Hematopoietic multipotent progenitor cell treated with erythropoietin and hydrocortisone succinate and interleukin-3 and kit ligand, for 6 days (in vitro differentiated cells): ENCODE measurements at places on chromosomes 4 and X.
A peak's percentile ranks its signal among the peaks of the same experiment; 100 is the strongest.

GRCh38 chr4:133146574-133147241 is 2.4 kb upstream of the PCDH10 start:
- DNase-seq, result peak; percentile 58

GRCh38 chr4:68693325-68694075 is 23.0 kb upstream of the UGT2B15 start:
- DNase-seq, result no peak

DNA sequence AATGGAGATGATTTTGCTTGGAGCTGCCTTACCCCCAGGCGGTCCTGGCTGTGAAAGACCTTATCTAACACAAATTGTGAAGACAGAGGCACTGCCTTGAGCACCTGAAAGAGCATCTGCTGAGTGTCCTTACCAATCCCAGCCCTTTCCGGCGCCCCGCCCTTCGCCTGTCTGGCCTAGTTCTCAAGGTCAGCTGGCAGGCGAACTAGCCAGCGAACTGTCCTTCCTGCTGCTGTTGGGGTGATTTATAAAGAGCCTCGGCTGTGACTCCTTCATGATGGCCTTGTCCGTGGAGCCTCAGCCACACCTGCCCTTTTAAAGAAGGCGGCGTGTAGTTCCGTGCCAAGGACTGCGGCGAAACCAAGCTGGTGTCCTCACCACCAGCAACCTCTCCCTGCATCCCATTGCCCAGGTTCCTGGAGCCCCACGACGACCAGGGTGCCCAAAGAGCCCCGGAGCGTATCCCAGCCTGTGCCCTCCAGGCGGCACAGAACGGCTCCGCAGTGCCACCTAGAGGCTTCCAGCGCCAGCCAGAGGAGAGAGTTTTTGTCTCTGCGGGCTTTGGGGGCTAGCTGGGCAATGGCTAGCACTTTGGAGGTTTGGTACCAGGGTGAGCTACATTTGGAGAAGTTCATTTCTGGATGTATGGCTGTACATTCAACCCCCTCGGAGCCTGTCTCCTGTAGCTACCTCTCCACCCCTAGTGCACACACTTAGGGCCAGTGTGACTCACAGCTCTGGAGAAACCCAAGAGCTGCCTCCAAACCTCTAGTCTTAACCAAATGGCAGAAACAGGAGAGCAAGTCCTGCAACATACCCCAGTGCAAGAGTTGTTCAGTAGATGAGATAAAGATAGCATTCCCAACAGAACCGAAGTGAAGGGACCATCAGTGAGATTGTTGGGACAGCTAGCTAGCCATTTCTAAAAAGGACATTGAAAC is 36.8 kb upstream of the VMA21 start:
- DNase-seq, result peak; percentile 51

DNA sequence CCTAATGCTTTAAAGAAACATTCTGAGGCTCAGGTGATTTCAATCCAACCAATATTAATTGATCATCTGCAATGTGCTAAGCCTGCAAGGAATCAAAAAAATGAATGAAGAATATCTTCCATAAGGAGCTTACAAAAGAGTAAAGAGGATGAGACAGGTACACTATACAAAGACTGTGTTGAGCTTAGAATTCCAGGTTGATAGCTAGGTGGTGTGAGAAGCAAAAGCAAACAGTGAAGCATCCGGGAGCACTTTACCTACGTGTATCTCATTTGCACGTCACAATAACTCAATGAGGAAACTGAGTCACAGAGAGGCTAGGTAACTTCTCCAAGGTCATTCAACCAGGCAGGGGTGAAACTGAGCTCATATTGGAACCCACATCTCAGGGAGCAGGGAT is 37.1 kb downstream of the FAM114A1 start:
- no peak for DNase-seq

DNA sequence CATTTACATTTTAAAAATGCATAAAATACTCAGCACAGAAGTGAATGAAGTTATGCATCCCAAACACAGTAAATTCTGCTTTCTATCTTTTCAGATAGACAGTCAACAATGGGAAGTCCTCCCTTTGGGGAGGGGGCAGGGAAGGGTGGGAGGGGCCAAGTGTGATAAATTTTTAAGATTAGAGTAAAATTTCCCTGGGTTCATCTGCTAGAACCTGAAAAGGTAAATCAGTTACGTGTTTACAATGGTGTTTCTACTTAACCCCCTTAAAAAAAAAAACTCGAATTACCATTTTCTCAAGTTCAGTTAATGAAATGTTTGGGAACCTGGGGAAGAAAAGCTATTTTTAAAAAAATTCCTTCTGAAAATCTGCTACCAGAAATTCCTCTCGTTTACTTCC is 9.1 kb downstream of the PITX2 start:
- no peak for DNase-seq

GRCh38 chrX:29090811-29091210 is 503.6 kb downstream of the IL1RAPL1 start:
- DNase-seq, result no peak

DNA sequence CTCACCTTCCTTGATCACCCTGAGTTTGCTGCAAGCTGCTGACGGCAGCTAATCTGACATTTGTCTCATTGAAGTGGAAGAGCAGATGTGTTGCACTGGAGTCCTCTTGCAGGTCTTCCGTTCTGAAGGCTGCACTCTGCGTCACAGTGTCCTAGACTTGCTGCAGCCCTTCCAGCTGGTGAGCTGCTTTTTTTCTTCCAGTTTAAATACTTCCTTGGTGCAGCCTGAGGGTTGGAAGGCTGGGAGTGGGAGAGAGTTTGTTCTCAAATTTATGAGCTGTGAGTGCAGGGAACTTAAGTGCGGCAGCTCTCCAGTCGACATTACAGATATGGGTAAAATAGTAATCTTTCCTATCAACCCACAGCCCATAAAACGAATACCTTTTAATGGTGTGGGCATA is 303.6 kb upstream of the FAT1 start:
- no peak for DNase-seq

DNA sequence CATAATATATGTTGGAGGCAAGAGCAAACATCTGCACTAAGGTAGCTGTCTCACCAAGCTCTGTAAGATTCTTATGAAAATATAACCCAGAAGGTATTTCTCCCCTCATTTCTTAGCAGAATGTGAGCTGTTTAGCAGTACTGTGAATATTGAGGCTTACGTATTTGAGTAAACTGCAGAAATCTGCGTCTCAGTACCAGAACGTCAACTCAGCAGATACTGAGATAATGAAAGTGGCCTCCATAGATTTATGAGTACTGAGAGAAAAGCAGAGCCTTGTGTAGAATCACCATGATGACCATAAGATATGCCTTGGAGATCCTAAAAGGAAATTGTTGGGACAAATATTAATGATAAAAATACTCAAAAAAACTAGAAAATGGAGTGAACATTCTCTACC is 296.7 kb upstream of the TECRL start:
- DNase-seq, result no peak

- no peak for DNase-seq
Measured at GRCh38 chrX:71671938-71672337, 4.6 kb downstream of the LOC101059915 start.

GRCh38 chr4:100356172-100356571 is 161.7 kb downstream of the EMCN start:
- DNase-seq, result no peak

DNA sequence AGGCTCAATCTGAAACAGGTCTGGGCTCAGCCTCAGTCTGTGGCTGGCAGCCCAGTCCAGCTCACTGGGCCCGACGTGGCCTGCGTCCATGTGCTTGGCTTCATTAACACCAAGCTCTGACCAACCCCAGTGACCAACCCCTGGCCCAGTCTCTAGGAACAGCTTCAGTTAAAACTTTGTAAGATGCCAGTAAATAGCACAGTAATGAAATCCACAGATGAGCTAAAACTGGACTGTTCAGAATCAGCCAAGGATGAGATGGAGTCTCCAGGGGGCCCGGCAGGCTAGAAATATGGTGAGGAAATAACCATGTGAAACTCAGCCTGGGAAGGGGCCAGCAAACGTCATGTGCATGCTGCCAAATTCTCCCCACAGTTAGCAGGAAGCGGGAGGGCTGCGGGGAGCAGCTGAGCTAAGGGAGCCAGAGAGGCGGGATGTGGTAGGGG is 37.1 kb upstream of the XPNPEP2 start:
- DNase-seq, result no peak

GRCh38 chr4:74120086-74120485 is 21.1 kb upstream of the CXCL2 start:
- no peak for DNase-seq
